IMR-90 (cell line): ENCODE measurements at places on chromosomes 6 and 20. TPM values are rescaled to one million over a fixed set of nuclear protein-coding genes. Genes with fewer than 3 reads are reported as not detected.

Gene SMLR1
- total RNA-seq, result not detected in 2 replicates

Gene HTR1B
- total RNA-seq, result under 0.01 and 0.36 TPM in 2 replicates

DNA sequence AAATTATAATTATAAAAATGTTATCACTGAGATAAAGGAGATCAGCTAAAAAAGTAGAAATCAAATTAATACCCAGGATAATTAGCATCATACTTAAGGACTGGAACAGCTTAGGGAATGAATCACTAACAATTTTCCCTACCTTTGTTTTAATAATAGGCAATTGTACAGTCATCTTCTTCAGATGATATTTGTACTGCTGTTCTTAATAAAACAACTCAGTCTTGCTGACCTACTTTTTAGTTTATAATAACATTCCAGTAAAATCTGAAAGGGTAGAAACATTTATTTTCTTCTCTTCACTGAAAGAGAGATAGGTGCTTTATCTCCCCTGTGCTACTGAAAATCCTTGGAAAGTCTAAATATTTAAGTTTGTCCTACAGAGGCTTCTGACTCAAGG is 271.2 kb upstream of the THEMIS start:
- peak; percentile 40 for DNase-seq

DNA sequence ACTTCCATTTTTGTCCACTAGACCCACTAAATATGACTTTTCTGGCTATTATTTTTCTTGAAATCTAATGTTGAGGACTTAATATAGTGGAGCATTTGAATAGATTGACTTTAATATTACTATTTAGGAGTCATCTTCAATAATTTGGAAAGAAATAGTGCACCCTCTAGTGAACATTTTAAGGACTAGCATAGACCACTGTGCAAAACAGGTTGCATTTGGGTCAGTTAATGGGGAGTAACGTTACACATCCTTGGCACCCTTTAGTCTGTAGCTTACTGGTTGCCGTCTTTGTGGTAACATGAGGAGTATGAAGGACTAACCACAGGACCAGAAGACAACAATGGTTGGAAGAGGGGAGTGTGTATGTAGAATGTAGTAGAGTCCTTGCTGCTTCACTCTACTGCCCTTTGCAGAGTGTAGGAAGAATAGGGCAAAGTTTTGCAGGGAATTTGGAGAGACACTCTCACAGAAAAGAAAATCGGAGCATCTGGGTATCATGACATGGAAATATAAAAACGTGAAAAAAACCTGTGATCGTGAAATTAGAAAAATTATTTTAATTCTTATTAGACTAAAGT is 25.2 kb downstream of the RFPL4B start:
- DNase-seq, result peak; percentile 46

GRCh38 chr20:48788486-48789072 is 39.2 kb downstream of the PREX1 start:
- DNase-seq, result no peak

DNA sequence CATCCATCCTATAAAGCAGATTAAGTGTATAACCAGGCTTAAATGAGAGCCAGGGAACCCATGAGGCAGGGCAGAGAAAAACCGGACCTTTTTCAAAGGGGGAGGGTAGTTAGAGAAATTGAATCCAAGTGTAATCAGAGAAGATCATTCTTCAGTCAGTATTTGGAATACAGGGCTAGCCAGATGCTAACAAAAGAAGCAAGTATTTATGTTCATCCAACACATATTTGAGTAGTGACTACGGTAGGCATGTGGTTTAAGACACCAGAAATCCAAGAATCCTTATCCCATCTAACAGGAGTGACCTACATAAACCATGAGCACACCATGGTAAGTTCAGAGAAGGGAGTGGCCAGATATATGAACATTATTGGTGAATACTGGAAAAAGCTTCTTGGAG is 46.8 kb upstream of the FAM83C start:
- peak; percentile 99 for DNase-seq

- DNase-seq, result no peak
These were observed 213.9 kb downstream of the TTLL2 start for GRCh38 chr6:167538746-167539145.
